ENCODE measurements at places on chromosomes 11 and 22.

GRCh38 chr11:120025606-120026335 lies 112.1 kb downstream of the TRIM29 start:
- DNase-seq = no peak

- DNase-seq = no peak
Measured at GRCh38 chr11:112831969-112832766, 129.1 kb upstream of the NCAM1 start.

- DNase-seq = peak; percentile 9
Measured at GRCh38 chr11:118437208-118438125, 1.2 kb downstream of the KMT2A start.

GRCh38 chr11:35391922-35392688 lies 27.3 kb downstream of the SLC1A2 start:
- peak; percentile 54 for DNase-seq

DNA sequence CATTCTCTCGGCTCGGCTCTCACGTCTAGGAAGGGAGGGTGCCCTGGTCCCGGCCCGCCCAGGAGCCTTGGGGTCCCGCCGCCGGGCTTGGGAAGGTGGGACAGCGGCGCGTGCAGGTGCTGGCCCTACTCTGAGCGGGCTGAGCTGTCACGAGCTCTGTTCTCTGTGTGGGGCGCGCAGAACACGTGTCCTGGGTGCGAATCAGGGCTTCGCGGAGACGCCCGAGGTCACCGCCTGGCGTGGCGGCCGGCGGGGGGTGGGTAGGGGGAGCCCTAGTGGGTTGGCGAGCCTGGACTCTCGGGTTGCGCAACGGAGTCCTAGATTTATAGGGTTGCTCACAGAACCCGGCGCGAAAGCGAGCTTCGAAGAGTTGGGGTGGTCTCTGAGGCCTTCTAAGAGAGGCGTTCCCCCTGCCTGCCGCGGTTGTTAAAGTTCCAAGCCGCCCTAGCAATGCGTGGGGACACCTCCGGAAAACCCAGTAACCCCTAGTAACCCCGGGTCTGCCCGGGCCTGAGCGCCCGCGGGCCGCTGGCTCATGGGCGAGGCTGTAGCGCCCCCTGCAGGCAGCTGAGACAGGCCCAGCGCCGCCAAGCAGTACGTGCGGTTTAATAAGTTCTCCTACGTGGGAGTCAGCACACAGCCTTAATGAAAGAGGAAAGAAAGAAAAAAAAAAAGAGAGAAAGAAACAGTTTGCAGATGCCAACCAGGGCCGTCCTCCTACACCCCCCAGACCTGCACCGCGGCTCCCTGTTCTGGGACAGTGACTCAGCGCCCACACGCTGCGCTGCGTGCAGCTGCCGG lies 2.7 kb downstream of the ADM start:
- peak; percentile 64 for DNase-seq

- DNase-seq = no peak
Measured at GRCh38 chr22:37519268-37520195, at the start of gene CARD10. CARD10 (minus strand) TSS chr22:37519415; CDS start chr22:37519200, 215 bp downstream.

- DNase-seq = no peak
Measured at GRCh38 chr11:131977854-131978253, 607.4 kb downstream of the NTM start.

Measured in NCI-H748 treated with DMSO at 0.1 percent for 48 hours (cell line).